ENCODE measurements at places on chromosomes 12 and 14. TPM values are rescaled to one million over a fixed set of nuclear protein-coding genes. Genes with fewer than 3 reads are reported as not detected.

Gene REM2
- 0.27 TPM for total RNA-seq

Gene HOXC9
- not detected for total RNA-seq

Gene NGB
- total RNA-seq: not detected

Gene RNASE7
- not detected for total RNA-seq

Gene CLEC2D
- total RNA-seq: 1.4 TPM

Gene PLCZ1
- not detected for total RNA-seq

Gene AKAP3
- 1.3 TPM for total RNA-seq

All from mammary microvascular endothelial cell (primary cell).